Activated CD4-positive, alpha-beta T cell treated with anti-CD3 and anti-CD28 coated beads, Interleukin-2, Interleukin-6, amounts not matched to agents 100 ng/mL and 50 ng/mL, durations not matched to agents 16 hours and 8 hours (primary cell): ENCODE measurements at places on chromosomes 5 and 9.

DNA sequence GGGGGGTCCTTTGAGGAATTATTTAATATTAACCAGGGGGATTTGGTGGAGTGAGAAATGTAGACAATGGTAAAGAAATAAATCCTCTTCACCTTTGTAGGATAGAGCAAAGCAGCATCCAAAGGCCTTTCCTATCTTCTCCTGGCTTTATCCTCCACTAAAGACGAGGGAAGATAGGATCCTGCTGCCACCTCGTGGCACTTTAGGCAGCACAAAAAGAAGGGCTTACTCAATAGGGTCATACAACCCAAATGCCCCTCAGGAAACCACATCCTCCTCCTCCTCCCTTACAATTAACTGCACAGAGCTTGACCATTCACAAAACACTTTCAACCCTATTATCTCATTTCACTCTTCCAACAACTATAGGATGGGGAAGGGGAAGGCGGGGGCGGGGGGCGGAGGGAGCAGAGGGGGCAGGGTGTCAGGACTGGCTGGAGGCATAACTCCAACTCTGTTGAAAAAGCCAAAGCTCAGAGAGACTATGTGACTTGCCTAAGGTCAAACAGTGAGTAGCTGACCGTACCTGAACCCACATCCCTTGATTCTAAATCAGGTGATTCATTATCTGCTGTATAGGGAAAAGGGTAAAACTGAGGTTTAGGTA is 45.4 kb upstream of the MYOT start:
- DNase-seq, result peak; percentile 2

DNA sequence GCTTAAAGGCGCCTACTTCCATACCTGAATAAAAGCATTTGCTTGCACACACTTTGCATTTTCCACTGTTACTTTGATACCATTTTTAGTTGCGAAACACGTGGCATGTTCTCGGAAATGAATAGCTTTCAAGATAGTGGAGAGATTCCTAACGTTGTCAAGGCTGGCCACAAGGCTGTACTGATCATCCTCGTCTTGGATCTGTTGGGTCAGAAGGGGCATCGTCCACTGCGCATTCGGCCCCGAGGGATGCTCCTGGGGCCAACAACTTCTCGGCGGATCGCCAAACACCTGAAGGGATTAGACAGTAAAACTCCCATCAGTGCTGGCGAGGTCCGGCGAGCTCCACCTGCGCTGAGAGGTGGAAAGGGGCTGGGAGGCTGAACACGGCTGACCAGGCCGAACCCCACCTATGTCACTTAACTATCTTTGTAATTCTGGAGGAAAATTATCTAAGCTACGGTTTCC is 599 bp downstream of the RAD1 start:
- peak; percentile 36 for DNase-seq

GRCh38 chr5:9037048-9037447 is 508.8 kb downstream of the SEMA5A start:
- no peak for DNase-seq

DNA sequence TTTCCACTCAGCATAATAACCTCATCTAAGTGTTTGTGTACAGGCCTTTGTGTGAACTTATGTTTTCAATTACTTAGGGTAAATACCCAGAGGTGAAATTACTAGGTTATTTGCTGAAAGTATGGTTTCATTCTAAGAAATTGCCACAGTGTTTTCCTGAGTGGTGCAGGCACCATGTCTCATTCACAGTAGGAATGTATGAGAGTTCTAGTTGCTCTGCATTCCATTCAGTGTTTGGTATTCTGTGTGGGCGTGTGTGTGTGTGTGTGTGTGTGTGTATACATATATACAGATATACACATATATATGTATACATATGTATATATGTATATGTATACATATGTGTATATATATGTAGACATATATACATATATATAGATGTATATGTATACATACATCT is 8.8 kb upstream of the SVEP1 start:
- DNase-seq, result no peak

DNA sequence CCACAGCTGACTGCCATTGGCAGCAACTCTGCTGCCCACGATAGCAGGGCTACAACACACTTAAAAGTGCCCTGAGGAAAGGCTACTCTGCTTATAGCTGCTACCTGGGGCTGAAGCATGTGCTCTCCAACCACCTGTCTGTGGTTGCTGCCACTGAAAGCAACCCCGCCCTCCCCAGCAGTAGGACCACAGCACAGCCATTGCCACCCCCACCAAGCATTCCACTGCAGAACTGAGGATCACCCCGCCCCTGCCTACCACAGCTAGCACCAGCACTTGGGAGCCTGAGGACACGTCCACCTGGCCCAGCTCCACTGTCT is 85.8 kb downstream of the LPAR1 start:
- DNase-seq, result no peak

GRCh38 chr9:9945966-9946365 is 666.8 kb downstream of the PTPRD start:
- no peak for DNase-seq

GRCh38 chr5:144004146-144004545 is 166.3 kb downstream of the YIPF5 start:
- no peak for DNase-seq
